ENCODE measurements at places on chromosomes 7 and 10.

- ATAC-seq = no peak
Observed at GRCh38 chr7:104982308-104983075, 31.5 kb upstream of the KMT2E start.

- ATAC-seq = no peak
Observed at GRCh38 chr7:45028920-45029344, 28.9 kb downstream of the CCM2 start.

DNA sequence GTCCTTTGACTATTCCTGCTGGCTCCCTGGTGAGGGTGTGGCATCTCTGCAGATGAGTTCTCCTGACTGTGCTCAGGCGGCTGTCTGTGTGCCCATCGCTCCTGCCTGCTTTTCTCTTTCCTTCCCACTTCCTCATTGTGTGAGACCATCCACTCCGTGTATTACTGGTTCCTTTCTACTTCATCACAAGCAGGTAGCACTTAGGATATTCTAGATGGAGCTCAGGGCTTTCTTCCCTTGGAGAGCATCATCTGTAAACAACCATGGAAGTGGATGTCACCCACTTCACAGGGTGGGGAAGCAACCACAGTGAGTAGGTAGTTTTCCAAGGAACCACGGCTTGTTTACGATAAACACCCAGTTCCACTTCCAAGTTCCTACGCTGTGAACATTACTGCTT is 15.7 kb downstream of the DNAJB6 start:
- no peak for ATAC-seq

DNA sequence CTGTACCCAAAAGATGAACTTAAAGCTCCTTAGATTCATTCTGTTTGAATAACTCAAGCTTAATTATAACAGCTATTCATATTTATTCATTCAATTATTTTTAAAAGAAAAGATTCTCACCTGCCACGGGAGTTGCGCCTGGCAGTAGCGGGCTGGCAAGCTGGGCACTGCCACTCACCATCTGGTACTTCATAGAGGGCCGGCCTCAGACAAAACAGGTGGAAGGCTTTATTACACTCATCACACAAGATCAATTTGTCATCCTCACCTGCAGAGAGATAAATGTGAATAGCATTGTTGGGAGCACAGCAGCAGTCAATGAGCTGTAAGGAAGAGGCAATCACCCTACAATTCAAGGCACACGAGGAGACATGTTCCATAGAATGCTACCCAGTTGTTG is 15.8 kb downstream of the FZD9 start:
- ATAC-seq = no peak

DNA sequence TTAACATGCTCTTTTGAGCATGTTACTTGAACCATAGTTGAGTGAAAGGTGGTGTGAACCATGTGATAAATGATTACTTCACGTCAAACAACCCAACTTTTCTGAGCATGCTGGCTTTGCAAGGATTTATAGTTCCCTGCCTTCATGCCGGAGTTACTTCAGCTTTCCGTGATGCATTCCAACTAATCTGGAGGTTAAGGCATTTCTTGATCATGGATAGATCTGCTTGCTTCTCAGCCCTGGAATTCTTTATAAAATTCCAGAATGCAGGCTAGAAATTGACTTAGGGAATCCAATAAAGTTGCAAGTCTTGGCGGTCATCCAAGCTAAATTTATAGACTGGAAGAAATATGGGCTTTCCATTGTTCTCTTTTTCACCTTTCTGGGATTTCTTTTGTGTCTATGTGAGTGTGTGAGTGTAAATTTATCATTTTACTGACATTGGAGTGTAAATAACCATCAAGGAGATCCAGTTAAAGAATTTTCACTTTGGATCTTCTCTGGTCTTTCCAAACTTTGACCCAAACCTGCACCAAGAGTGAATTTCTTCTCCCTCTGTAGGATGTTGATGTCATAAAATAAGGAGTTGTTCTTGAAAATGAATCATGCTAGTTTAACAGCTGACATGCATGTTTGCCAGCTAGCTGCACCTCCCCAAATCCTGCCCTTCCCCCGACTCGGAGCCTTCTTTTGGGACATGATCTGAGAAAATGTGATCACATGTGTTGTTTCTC is 289.0 kb downstream of the TWIST1 start:
- ATAC-seq = no peak

DNA sequence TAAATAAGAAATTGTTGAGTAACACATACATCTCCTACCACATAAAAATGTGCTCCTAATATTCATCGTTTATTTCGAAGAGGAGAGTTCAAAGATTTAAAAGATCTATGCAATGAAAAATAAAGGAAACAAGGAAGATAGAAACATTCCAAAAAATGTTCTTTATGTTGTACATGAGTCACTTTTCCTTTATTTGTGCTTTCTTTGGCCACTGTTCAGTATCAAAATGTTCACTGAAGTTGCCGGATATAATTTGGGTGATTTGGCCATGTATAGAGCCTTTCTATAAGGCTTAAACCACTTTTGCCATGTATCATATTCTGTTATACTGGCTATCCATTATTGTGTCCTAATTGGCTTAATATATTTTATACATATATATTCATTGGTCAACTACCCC is 62.9 kb upstream of the PRR15 start:
- no peak for ATAC-seq

- no peak for ATAC-seq
Observed at GRCh38 chr10:95426482-95426881, 134.7 kb downstream of the SORBS1 start.

DNA sequence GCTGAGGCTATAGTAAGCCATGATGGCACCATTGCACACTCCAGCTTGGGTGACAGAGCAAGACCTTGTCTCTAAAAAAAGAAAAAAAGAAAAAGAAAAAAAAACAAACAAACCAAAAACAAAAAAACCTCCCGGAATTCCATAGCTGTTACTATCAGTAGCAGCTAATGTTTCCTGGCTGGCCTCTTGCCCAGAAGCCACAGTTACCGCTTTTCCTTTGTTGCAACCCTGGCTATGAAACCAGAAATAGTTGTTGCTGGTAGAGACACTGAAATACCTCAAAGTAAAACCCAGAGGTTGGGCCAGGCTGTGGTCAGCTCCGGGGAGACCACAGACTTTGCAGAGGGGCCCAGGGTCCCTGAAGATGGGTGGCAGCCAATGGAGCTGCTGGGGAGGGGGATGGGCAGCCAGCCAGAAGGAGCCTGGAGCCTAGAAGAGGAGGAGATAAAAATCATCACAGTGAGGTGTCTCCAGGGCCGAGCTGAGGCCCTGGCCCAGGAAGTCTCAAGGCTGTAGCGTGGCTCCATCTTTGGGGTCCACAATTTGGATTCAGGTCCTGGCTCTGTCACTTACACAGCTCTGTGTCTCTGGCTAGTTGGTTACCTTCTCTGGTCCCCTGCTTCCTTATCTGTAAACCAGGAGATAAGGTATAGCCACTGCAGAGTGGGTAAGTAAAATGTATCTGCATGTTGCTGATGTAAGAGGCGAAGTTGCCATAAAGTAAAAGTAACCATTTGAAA is 3.4 kb upstream of the CHST12 start:
- no peak for ATAC-seq

DNA sequence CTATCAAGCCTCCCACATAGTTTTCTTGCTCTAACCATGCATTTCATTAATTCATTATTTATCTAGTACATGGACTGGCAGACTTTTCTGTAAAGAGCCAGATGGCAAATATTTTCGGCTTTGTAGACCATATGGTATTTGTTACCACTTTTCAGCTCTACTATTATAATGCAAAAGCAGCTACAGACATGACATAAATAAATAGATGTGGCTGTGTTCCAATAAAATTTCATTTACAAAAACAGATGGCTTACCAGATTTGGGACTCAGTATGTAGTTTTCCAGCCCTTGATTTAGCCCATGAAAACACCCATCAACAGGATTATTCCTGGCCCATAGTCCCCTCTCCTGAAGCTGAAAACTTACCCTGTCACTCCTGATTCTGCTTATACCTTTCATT is 32.1 kb downstream of the PLCE1 start:
- ATAC-seq = no peak

DNA sequence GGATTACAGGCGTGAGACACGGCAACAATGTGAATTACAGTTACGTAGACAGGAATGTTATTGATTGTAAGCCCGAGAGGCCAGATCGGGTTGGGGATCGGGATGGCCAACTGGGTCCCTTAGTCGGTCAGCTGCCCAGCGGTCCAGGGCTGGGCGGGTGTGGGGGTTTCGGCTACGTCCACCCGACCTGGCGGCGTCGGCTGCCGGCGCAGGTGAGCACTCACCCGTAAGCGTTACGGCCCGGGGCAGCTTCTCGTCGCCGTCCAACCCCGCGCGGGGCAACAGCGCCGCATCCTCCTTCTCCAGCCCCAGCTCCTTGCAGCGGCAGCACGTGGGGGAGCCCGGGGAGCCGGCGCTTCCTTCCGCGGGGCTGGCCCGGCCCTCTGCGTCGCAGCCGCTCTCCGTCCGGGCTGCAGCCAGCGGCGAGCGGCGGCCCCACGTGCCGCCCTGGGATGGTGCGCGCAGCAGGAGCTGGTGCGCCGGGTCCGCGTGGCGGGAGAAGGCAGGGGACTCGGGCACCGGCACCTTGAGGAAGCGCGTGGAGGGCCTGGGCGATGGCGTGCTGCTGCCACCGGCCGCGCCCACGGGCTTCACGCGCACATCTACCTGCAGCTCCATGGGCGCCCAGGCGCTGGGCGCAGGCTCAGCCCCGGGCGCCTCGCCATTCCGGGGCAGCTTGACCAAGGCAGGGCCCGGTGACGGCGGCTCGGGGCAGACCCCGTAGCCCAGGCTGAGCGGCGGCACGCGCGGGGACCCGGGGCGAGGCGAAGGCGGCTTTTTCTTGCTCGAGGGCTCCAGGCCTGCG is 609 bp downstream of the KLRG2 start:
- ATAC-seq = peak; percentile 18

- ATAC-seq = no peak
Observed at GRCh38 chr10:119818889-119819270, 53.8 kb downstream of the MCMBP start.

GRCh38 chr10:69801434-69802315 is at the start of gene COL13A1:
Gene COL13A1 (plus strand): TSS chr10:69801906. CDS start chr10:69802424, 518 bp downstream.
- no peak for ATAC-seq

DNA sequence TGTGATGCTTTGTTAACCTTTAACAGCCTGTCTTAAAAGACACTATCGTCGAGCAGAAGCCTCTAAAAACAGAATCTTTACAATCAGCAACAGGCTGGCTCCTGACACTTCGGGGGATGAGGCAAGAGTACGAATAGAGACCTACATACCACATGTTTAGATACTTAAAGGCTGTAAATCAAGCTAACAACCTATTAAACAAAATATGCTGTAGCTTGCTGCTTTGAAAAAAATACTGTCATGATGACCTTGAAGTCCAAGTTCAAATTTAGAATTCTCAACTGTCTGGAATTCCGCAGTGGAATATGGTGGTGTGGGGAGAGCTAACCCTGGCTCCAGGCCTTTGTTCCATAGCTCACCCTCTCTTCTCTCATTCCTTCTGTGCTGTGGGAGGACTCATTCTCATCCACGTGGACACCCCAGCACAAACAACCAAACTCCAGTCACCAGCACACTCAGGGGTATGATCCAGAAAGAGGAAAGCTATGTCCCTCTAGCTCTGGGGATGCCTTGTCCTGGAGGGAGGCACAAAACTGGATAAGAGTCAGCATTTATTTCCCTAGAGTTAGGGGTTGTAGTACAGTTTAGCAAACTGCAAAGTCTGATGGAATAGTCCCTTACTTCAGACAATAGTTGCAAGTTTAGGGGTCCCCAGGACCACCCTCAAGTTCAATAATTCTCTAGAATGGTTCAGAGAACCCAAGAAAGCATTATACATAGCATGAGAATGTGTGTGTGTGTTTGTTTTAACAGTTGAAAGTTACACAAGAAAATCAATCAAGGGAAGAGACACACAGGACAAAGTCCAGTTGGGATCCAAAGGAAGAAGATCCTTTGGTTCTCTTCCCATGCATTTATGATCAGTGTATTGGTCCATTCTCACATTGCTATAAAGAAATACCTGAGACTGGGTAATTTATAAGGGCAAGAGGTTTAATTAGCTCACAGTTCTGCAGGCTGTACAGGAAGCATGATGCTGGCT is 196.1 kb upstream of the SVIL start:
- ATAC-seq = no peak

GRCh38 chr10:11242443-11243387 is 225.0 kb downstream of the CELF2 start:
- ATAC-seq = peak; percentile 64

- ATAC-seq = no peak
Observed at GRCh38 chr10:32891261-32891660, 66.8 kb downstream of the ITGB1 start.

GRCh38 chr10:130927157-130927556 is 384.4 kb downstream of the TCERG1L start:
- ATAC-seq = peak; percentile 32

DNA sequence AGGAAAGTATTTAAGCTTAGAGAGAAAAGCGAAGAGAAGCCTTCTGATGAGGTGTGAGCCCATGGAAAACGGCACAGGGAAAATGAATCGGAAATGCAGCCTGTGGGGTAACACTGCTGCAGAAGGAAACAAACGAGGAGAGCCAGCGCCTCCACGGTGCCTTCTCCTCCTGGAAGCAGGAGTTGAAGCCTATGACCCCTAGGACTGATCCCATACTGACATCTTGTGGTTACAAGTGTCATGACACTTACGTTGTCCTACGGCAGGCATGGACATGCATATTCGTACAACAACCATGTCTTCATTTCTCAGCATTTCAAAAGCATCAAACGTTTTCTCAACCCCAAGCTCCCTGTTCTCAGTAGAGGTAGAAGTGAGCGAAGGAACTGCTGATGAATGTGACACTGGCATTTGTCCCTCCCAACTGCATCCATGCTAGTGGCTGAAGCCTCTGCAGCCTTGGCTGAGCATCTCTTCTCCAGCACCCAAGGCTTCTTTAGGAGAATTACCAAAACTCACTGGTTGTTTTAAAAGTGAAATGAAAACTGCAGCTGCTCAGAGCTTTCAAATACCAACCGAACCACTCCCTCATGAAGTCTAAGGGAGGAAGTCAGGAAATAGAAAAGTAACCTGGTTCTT is 160.2 kb downstream of the JAZF1 start:
- peak; percentile 82 for ATAC-seq

- no peak for ATAC-seq
Observed at GRCh38 chr10:76697923-76698322, 939.7 kb downstream of the KCNMA1 start.

GRCh38 chr10:84588971-84589370 is 260.6 kb downstream of the CCSER2 start:
- ATAC-seq = no peak

DNA sequence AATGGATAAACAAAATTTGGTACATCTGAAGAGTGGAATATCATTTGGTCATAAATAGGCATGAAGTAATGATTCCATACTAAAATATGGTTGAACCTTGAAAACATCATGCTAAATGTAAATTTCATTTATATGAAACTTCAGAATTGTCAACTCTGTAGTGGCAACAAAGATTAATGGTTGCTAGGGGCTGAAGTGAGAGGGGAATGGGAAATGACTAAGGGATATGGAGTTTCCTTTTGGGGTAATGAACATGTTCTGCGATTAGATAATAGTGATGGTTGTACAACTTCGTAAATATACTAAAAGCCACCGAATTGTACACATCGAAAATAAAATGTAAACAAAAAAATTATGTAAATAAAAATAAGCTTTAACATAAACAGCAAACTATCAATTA is 384.1 kb upstream of the STEAP1 start:
- ATAC-seq = no peak

GRCh38 chr10:31207636-31208035 is 111.4 kb upstream of the ZEB1 start:
- no peak for ATAC-seq

GRCh38 chr7:103577059-103577458 is 131.1 kb upstream of the SLC26A5 start:
- no peak for ATAC-seq

Data from activated T-helper 17 cell treated with anti-CD3 and anti-CD28 coated beads, Interleukin-2, amount 50 U/mL, for 72 hours (primary cell).